ENCODE measurements at places on chromosomes 5 and 9. TPM values are rescaled to one million over a fixed set of nuclear protein-coding genes. Genes with fewer than 3 reads are reported as not detected.

Gene OXCT1
- 18.2 TPM for total RNA-seq

Gene TEX48
- total RNA-seq = not detected

Gene MPDZ
- 11.2 TPM for total RNA-seq

Gene UBE2QL1
- not detected for total RNA-seq

Gene WDR31
- total RNA-seq = 2.3 TPM

Gene TIGD6
- total RNA-seq = 5.8 TPM

Gene IL31RA
- total RNA-seq = 2.2 TPM

Gene MARCOL
- not detected for total RNA-seq

Gene CCDC127
- 7.4 TPM for total RNA-seq

Gene POU5F2
- total RNA-seq = 0.61 TPM

Gene PDCD1LG2
- 14.5 TPM for total RNA-seq

Gene ACOT12
- not detected for total RNA-seq

Gene GDNF
- total RNA-seq = 0.17 TPM

Gene MEIKIN
- not detected for total RNA-seq

Gene IRX2
- 69.0 TPM for total RNA-seq

Gene POLR3G
- 10.2 TPM for total RNA-seq

Gene DNAI1
- total RNA-seq = not detected

Gene BTNL8
- total RNA-seq = not detected

Gene ARSK
- total RNA-seq = 11.2 TPM

Gene PHF24
- total RNA-seq = 0.67 TPM

Gene GBGT1
- total RNA-seq = 0.83 TPM

Gene CYLC2
- total RNA-seq = not detected

Gene SGTB
- total RNA-seq = 47.9 TPM

Gene RUSC2
- 27.3 TPM for total RNA-seq

Gene CCL21
- not detected for total RNA-seq

Gene BASP1
- total RNA-seq = 76.6 TPM

Gene BAAT
- 0.17 TPM for total RNA-seq

Gene PTGDS
- 0.54 TPM for total RNA-seq

Gene WNK2
- total RNA-seq = 0.49 TPM

Gene FOXD1
- 78.6 TPM for total RNA-seq

Gene PKD2L2
- not detected for total RNA-seq

Gene TTC23L
- total RNA-seq = 0.17 TPM

Gene SKIC3
- 123 TPM for total RNA-seq

Gene TTC16
- 0.21 TPM for total RNA-seq

Gene TAF11L10
- total RNA-seq = not detected

Gene FBP2
- not detected for total RNA-seq

Gene UGT3A1
- total RNA-seq = not detected

Gene CLPTM1L
- 140 TPM for total RNA-seq

Gene REXO4
- total RNA-seq = 33.1 TPM

Gene RANBP3L
- not detected for total RNA-seq

Gene RNF183
- not detected for total RNA-seq

Gene STPG3
- not detected for total RNA-seq

Gene LRRTM2
- not detected for total RNA-seq

Gene GBA2
- total RNA-seq = 47.3 TPM

Gene C9orf153
- total RNA-seq = not detected

Gene SLC1A3
- 8.3 TPM for total RNA-seq

Gene SPATA31A1
- total RNA-seq = not detected

Gene SH3TC2
- total RNA-seq = 57.8 TPM

Gene PGM5
- total RNA-seq = 1.0 TPM

Gene CER1
- total RNA-seq = not detected

Gene MCCC2
- 36.2 TPM for total RNA-seq

Gene GRPEL2
- 96.0 TPM for total RNA-seq

Gene CTXN3
- total RNA-seq = not detected

Gene IFNB1
- total RNA-seq = not detected
